Right forelimb (tissue), 1 donor: ENCODE measurements at places on chromosomes 5 and 9.

DNA sequence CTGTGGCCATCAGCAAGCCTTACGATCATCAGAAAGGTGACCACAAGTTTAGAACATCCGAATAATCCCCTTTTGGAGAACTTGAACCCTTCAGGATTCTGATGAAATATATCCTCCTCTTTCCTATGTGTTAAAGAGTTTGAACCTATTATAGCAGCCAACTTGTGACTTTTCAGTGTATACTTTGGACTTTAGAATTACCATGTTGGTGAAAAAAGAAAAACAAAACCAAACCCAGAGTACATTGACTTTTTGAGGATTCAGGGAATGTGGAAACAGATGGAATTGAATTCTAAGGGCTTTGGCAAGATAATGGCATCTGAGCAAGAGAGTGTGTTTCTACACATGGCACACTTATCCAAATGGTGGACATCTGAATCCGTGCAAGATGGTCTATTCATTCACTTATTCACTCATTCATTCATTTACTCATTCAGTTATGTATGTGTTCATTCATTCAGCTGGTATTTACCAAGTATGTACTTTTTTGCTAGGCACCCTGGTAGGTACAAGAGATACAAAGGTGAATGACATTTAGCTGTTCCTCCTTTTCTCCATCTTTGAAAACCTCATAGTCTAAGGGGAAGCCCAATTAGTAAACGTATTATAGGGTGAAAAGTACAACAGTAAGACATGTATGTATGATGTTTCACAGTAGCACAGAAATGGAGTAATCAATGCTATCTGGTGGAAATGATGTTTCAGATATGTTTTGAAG, 91.8 kb downstream of the PRDM6 start:
- no peak for DNase-seq

DNA sequence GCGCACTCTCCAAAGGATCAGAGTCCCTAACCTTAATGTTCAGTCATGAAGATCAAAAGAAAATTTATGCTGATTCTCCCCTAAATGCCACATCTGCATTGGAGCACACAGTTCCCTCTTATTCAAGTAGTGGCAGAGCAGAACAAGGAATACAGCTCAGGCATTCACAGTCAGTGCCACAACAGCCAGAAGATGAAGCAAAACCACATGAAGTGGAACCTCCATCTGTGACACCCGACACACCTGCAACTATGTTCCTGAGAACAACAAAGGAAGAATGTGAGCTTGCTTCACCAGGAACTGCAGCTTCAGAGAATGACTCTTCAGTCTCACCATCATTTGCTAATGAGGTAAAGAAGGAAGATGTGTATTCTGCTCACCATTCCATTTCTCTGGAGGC, 40.0 kb downstream of the CMYA5 start:
- DNase-seq: no peak

DNA sequence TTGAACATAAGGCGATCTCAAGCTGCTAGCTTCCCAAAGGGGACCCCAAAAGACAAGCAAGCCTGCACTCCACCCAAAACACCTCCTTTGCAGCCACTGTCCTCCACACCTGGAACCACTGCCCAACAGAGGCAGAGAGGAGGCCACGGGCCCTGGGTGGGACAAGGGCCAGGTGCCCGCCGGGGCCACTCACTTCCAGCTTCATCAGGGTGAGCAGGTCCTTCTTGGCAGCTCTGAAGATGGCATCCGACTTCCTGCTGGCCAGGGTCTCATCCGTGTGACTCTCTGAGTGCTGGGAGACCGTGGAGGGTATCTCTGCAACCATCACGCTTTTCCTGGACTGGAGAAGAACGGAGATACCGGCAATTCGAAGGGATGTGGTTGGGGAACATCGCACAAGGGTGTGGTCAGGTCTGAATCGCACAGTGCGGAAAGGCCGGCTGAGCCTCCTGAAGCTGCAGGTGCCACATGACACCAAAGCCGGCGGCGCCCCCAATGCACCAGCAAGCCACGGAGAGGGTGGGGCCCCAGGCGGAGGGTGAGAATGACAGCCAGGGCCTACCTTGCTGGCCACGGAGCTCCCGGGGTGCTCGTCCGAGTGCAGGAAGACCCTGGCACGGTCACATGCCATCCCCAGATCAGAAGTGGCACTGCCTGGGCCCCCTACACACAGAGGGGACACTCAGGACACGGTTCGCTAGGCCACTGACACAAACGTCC, 44.6 kb downstream of the PNPLA7 start:
- DNase-seq: no peak

DNA sequence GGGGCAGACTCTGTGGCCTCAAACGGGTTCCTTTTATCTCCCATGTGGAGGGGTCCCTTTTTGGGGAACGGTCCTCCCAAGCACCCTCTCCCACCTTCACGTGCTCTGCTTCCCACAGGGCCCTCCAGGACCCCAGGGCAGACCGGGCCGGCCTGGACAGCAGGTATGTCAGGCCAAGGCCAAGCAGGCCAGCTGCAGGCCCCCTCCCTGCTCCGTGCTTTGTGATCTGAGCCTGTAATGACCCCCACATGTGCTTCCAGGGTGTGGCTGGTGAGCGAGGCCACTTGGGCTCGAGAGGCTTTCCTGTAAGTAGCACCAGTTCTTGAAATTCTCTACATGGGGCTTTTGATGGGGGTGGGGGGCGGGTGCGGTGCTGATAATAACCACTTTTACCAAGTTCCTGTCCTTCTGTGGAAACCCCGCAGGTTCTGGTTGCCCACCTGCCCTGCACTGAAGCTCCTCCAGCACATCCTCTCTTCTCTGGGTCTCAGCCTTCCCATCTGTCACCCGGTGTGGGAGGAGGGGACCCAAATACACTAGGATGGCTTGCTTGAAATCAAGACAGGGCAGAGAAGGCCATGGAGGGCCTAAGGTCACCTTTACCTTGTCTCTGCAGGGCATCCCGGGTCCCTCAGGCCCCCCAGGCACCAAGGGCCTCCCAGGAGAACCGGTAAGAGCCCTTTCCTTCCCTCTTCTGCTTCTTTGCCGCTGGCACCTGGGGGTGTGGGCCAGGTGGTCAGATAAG, 57.9 kb upstream of the ORM1 start:
- DNase-seq: peak; percentile 49

DNA sequence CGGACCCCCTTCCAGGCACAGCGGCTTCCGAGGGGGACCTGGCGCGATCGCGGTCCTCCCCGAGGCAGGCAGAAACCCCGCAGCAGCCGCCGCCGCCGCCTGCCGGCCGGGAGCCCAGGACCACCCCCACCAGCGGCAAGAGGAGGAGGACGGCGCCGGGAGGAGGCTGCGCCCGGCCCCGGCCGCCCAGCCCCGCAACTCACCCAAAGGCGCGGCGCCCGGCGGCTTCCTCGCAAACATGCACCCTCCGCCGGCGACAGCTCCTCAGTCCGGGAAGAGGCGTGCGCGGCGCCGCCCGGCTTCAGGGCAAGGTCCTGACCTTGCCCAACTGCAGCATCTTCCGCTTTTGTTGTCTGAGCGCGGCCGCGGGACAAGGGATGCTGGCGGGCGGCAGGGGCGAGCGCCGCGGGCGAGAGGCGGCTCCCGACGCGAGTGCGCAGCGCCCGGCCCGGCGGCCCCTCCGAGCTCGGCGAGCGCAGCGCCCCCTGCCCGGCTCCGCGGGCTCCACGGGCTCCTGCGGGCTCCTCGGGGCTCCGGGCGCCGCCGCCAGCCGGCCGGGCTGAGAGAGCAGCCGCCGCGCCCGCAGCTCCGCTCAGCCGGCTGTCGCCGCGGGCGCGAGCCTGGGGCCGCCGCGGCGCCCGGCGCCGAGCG, 507 bp downstream of the CTNND2 start:
- DNase-seq: peak; percentile 47

- peak; percentile 94 for DNase-seq
Observed at GRCh38 chr9:121529237-121529987, 29.8 kb upstream of the GGTA1 start.

DNA sequence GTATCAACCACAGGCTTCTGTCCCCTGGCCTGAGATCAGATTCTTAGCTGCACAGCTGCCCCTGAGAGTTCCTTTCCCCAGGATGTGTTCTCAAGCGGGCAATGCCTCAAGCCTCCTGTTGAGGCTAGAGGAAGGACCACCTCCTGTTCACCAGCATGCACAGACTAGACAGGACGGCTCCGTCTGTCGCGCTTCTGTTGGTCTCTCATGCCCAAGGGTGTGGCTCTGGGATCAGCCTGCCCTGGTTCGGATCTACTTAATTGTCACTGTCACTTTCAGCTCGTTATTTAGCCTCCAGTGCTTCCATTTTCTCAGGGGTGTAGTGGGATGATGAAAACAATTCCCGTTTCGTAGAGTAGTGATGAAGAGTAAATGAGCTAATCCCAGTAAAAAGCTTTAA, 103.1 kb downstream of the KCNIP1 start:
- DNase-seq: no peak

- DNase-seq: no peak
Observed at GRCh38 chr9:93813221-93814076, 141.7 kb downstream of the BARX1 start.

DNA sequence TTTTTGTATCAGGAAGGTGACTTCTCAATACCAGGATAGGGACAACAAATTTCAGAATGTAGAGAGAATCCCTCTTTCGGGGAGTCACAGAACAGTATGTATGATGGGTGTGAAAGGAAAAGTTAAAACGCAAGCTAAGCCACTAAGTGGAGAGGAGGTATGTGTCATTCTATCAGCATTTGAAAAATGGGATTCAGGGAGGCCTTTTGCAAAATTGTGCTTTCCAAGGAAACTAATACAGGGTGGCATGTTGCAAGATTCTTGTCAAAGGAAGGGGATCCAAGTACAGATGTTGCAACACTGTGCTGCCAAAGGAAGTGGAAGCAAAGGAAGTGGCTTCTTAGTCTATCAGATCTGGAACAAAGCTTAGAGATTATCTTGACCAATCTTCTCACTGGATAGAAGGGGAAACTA, 12.6 kb upstream of the TNIP1 start:
- no peak for DNase-seq

- no peak for DNase-seq
Observed at GRCh38 chr9:136923881-136924280, 20.7 kb downstream of the FBXW5 start.

- no peak for DNase-seq
Observed at GRCh38 chr5:79890930-79891249, 100.2 kb downstream of the MTX3 start.

GRCh38 chr9:107288701-107289100, 5.6 kb downstream of the RAD23B start:
- DNase-seq: no peak

DNA sequence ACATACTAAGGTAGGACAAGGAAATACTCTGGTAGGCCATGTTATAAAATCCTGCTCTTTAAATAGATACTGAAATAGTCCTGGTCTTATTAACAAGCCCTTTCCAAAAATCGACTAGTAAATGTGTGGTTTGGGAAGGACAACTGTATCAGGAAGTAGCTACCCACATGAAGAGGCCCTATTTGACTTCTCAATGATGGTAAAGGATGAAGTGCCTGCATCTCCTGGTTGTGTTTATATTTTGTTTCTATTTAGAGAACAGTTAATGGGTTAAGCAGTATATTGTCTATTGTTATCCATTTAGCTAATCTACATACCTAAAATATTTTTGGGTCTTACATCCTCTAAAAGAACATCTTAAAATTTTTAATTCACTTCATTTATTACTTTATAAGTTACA, 12.5 kb downstream of the GDF9 start:
- no peak for DNase-seq

DNA sequence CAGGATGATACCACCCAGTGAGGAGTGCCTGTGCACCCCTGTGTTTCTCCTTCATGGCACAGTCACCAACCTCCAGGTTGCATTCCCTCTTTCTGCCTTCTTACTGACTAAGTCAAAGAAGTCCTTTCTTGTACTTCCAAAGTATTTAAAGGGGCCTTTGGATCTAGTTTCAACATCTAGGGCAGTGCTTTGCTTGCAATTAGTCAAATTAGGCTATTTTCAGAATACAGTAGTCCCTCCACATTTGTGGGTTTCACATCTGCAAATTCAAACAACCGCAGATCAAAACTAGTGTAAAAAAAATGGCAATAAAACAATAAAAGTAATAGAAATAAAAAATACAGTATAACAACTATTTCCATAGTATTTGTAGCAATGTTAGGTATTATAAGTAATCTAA, 333.9 kb upstream of the SEMA6A start:
- no peak for DNase-seq

- DNase-seq: no peak
Observed at GRCh38 chr5:491119-491855, 33.0 kb downstream of the SLC9A3 start.

DNA sequence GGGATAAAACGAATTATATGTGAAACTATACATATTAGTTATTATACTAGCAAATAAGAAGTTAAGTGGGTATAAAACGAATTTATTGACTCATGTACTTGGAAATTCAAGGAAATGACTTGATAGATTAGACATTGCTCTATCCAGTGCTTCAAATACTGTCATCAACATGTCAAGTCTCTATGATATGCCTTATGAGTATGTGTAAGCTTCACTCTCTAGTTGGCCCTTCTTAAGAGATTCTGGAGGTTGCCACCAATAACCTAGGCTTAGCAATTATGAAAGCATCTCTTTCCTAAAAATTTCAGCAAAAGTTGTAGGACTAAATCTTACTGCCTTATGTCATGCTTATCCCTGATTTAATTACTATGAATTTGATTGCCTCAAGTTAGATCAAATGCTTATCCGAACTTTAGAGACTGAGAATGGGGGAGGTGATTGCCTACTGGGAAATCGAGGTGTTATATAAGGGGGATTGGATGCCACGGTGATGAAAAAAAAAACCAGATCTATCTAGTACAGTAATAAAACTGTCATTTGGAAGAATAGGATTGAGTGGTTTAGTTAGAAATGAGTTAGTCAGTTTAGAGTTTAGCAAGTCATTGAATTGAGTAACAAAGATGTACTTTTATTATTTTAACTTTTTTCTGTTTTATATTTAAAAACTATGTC, 46.9 kb downstream of the CSNK1G3 start:
- DNase-seq: no peak

- DNase-seq: no peak
Observed at GRCh38 chr5:167244583-167244982, 1046.9 kb upstream of the WWC1 start.

DNA sequence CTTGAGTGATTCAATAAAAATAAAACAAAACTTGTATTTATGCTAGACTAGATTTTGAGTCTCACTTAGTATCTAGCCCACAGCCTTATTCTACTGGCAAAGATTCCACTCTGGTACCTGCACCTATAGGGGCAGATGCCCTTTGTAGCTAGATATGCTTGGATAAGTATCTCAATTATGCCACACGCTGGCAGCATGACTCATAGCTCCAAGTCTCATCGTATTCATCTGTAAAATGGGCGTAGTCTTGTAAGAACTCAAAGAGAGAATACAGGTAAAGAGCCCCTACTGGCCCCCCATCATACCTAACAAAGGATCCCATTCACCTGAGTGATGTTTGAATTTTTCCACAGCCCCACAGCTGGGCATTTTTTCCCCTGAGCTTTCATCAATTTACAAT, 45.9 kb upstream of the ASTN2 start:
- no peak for DNase-seq

- no peak for DNase-seq
Observed at GRCh38 chr9:132862533-132862932, 15.6 kb downstream of the AK8 start.

- DNase-seq: no peak
Observed at GRCh38 chr5:29795096-29795652, 1398.3 kb upstream of the CDH6 start.

GRCh38 chr5:91438871-91439270, 55.8 kb upstream of the ARRDC3 start:
- no peak for DNase-seq

- DNase-seq: no peak
Observed at GRCh38 chr5:138654281-138654867, 79.2 kb upstream of the HSPA9 start.

GRCh38 chr5:1468247-1468612, 23.0 kb upstream of the SLC6A3 start:
- DNase-seq: peak; percentile 39
